Mesenchymal stem cell (in vitro differentiated cells and primary cell): ENCODE measurements at places on chromosomes 7 and 10.
A peak's percentile ranks its signal among the peaks of the same experiment; 100 is the strongest.

GRCh38 chr7:133888061-133888930, 238.8 kb upstream of the LRGUK start:
- DNase-seq = no peak

DNA sequence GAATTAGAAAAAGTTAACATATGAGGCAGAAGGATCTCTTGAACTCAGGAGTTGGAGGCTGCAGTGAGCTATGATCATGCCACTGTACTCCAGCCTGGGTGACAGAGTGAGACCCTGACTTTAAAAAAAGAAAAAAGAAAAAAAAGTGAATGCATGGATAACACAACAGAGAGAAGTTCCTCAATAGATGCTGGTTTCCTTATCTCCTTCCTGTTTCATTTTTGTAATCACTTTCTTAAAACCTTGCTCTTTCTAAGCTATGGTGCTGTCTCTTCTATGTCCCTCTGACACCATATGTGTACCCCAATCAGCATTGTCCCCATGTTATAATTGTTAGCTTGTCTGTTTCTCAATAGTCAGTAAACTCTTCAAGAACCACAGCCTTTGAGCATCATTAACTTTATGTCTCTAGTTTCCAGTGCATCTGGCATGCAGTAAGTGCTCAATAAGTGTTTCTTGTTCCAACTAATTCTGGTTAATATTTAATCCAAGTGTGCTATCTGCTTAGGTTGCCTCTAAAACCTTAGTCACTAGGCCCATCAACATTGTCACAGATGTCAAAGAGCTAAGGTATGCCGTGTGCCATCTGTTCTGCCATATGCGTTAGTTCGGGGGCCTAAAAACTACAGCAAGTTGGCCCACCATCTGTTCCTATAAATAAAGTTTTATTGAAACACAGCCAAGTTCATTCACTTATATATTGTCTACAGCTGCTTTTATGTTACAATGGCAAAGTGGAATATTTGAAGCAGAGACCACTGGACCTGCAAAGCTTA, 36.2 kb downstream of the MPP7 start:
- no peak for DNase-seq

- DNase-seq = no peak
Observed at GRCh38 chr10:12758271-12758670, 243.2 kb downstream of the CCDC3 start.

DNA sequence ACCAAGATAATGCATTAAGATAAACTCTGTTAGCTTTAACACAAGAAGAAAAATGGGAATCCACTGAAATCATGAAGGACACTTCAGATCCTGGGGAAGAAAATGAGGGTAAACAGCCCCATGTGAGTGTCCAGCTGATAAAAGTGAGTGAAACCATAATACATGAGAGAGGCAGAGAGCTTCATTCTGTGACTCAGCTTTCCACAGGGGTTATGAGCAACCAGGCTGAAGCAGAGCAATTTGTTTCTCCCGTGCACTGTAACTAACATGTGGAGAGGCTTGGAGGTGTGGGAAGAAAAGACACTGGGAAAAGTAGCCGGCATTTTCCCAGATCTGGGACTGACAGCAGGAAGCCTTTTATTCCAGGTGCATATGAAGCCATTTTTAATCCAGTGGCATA, 971.7 kb downstream of the ANKRD7 start:
- peak; percentile 74 for DNase-seq

GRCh38 chr10:11331726-11332125, 279.7 kb downstream of the USP6NL start:
- no peak for DNase-seq

GRCh38 chr10:76543655-76544054, 1094.0 kb downstream of the KCNMA1 start:
- DNase-seq = no peak

GRCh38 chr7:111796671-111797070, 234.4 kb upstream of the IMMP2L start:
- peak; percentile 20 for DNase-seq

DNA sequence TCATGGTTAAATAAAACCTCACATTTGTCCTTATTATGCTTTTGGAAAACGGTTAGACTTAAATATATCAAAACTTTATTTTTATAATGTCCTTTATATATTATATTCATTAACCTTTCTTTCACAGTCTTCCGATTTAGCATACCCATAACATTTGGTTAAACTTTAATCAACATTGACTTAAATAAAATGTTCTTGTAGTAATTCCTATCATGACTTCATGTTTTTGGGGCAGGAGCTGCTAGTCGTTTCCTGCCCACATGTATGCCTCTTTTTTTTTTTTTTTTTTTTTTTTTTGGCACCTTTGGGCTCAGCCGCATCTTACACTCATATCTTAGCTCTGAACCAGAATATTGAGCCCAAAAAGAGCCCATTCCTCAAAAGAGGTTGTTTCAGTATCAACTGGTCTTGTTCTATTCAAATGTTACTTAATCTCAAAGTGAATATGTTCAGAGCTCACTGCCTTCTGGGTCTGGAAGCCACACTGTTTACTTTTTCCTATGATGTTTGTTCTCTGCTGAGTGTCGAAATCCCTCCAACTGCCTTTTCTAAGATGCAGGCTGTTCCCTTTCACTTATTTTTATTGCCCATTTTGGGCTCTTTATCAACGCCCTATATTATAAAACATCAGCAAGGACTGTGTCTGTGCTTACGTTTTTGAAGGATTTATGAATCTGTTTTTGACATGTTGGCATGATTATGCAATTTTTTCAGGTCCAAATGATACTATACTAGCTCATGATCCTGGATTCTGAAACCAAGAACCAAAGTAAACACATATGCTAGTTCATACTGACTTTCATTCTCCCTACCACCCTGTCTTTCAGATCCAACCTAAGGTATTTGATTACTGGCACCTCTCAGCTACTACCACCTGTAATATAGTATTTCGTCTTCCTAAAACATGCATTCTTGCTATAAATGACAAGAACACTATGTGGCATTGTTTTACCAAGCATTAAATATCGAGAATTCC, 914.4 kb downstream of the PCDH15 start:
- peak; percentile 75 for DNase-seq
